ENCODE measurements at places on chromosomes 4 and X.

DNA sequence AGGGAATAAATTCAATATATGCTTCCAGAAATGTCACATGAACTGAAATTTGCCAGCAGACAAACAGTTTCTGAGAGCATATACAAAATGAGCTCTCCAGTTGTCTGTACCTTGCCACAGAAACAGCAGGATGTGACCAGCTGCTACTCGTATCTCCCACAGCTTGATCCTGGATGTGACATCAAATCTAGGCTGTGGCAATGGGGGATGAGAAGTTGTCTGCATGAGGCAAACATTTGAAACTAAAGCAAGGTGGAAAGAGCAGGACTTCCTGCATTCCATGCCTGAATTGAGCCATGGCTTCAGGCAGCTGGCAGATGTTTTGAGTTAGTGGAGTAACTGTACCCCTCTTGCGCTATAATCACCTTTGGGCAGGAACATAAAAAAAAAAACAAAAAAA lies 1724.0 kb downstream of the RPA4 start:
- no peak for DNase-seq

GRCh38 chrX:118552121-118552900 lies 56.7 kb downstream of the DOCK11 start:
- no peak for DNase-seq

DNA sequence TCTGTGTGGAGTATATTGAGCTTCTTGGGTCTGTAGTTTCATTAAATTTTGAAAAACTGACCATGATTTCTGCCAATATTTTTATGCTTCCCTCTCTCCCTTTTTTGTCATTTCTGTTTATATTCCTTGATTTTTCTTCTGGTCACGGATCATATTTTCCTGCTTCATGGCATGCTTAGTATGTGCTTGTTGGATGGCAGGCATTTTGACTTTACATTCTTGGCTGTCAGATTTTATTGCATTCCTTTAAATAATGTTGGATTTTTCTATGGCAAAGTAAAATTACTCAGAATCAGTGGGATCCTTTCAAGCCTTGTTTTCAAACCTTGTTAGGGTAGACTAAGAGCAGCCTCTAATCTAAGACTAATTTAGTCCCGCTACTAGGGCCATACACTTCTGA lies 531.8 kb downstream of the IL15 start:
- no peak for DNase-seq

GRCh38 chrX:133921764-133922389 lies 63.5 kb downstream of the GPC3 start:
- no peak for DNase-seq

- no peak for DNase-seq
Measured at GRCh38 chr4:182531555-182532162, 288.5 kb downstream of the TENM3 start.

GRCh38 chr4:126850286-126850685 lies 782.5 kb upstream of the INTU start:
- DNase-seq = no peak

GRCh38 chr4:86261636-86262035 lies 98.2 kb downstream of the MAPK10 start:
- DNase-seq = no peak

- no peak for DNase-seq
Measured at GRCh38 chrX:22481436-22481835, 208.7 kb downstream of the CBLL2 start.

DNA sequence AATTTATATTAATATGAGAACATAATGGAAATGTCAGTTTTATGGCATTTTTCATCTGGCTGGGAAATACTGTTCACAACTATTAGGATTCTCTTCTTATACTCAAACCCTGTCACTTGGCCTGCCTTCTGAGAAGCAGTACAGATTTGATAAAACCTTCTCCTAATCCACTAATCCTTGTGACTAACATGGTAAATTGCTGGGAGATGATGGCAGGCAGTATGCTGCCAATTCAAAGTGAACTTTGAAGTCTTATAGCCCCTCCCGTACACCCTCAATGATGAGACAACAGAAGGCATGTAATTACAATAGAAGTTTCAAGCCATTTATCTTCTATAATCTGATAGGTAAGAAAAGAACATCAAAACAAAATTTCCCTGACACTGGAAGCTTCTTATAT lies 36.9 kb downstream of the PAQR3 start:
- DNase-seq = no peak

GRCh38 chrX:150032742-150033141 lies 94.5 kb upstream of the EOLA2 start:
- DNase-seq = no peak

DNA sequence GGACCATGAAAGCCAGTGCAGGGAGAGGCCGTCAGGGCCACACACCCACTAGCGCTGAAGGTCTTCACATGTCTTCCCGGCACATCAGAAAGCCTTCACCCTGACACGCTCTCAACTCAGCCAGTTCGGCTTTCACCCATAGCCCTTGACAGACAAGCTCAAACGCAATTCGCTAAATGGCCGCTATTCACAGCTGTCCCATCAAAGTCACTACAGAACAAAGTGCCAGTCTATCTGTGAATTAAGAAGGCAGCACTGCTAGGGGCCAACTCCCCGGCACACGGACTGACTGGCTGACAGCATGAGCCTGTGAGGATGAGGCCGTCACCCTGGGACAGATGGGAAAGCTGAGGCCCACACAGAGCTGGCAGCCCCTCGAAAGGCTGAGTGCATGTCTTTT lies 45.7 kb downstream of the ACOX3 start:
- DNase-seq = no peak

DNA sequence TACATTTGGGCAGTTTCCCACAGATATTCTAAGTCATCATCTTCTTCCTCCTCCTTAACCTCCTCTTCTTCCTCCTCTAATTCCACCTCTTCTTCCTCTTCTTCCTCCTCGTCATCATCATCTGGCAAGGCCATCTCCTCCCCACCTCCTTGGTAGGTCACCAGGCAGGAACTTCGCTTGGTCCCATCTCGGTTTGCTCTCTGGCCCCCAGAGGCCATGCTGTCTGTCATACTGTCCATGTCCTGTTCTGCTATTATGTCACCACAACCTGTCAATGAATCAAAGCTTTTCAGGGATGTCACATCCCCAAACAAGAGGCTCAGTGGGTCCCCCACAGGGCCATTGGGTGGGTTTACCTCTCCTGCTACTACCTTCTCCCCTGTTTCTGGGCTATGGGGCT lies 13.5 kb downstream of the AMER1 start:
- DNase-seq = no peak

DNA sequence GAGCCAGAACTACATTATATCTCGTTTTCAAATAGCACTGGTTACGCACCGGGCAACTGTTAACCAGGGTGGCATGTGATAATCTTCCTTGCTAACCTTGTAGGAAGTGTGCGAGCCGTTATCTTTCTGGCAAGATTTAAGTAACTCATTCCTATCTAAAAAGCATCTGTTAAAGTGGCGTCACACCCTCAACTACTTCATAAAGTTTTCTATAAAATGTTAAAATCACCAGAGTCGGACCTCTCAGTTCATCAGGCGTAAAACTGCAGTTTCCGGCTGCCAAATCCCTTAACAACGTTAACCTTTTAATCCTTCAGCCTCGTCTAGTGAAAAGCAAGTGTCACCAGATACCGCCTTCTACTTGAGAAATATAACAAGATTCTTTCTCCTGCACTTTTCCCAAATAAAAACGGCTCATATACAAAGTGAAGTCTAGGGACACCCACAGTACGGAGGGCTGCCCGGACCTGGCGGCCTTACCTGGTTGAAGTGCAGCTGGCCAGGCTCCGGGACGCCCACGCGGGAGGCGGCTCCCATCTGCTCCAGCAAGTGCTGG lies 1.2 kb downstream of the SLC39A8 start:
- no peak for DNase-seq

GRCh38 chr4:45324455-45325417 lies 598.4 kb upstream of the GNPDA2 start:
- no peak for DNase-seq

GRCh38 chrX:135556055-135556454 lies 35.6 kb downstream of the INTS6L start:
- no peak for DNase-seq

GRCh38 chr4:48446642-48447041 lies 36.5 kb upstream of the SLC10A4 start:
- no peak for DNase-seq

Data from T-helper 9 cell (primary cell).